ENCODE measurements at places on chromosomes 2 and 18.

GRCh38 chr2:46914578-46915230 lies 902 bp downstream of the MCFD2 start:
- DNase-seq: peak; percentile 56

- DNase-seq: no peak
Measured at GRCh38 chr18:6221602-6222014, 193.1 kb downstream of the L3MBTL4 start.

- DNase-seq: no peak
Measured at GRCh38 chr2:74843899-74844298, 10.0 kb downstream of the HK2 start.

- DNase-seq: no peak
Measured at GRCh38 chr18:78679613-78680260, 299.9 kb upstream of the SALL3 start.

DNA sequence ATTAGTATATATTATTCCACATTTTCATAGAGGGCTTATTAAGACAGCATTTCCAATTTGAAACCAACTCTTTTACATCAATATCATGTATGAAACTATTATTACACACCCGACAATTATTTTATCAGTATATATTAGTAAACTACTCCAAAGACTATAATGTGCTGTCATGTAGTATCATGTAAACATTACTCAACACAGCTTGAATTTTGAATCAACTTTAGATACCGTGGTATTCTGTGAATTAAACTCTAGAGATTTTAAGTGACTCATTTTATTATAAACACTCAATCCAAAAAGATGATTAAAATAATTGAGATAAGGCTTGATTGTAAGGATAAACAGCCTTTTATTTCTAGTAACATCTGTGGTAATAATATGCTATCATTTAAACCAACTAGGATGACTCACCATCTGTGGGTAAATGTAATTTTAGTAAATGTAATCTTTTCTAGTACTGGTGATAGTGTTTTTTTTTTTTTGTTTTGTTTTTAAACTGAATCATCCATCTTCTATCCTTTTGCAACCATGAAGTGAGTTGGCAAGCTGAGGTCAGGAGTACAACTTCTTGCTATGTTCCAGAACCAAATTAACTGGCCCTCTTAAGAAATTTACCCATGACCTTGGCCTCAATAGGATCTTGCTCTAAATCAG lies 144.3 kb upstream of the SMAD7 start:
- no peak for DNase-seq

DNA sequence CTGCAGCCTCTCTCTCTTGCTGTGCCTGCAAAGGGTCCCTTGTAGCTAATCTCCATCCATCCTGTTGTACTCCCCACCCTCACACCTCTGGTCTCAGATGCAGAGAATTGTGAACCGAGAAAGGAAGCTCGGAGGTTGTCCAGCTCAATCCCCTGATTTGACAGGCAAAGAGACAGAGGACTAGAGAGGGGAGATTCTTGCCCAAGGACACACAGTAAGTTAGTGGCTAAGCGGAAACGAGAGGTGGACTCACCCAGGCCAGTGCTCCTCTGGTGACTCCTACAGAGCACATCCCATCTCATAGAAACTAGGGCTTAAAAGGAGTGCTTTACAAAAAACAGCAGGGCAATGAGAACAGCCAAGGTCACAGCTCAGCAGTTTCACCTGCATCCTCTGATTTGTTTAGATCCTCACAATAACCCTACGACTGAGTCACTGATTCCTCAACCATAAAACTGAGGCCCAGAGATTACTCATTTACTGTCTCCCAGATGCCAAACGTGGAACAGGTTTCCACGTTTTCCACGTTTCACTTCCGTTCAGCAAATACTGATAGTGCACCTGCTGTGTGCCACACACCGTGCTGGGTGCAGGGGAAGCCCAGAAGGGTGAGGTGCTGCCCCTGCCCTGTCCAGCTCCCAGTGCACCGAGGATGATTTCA lies 22.1 kb downstream of the EHD3 start:
- no peak for DNase-seq

DNA sequence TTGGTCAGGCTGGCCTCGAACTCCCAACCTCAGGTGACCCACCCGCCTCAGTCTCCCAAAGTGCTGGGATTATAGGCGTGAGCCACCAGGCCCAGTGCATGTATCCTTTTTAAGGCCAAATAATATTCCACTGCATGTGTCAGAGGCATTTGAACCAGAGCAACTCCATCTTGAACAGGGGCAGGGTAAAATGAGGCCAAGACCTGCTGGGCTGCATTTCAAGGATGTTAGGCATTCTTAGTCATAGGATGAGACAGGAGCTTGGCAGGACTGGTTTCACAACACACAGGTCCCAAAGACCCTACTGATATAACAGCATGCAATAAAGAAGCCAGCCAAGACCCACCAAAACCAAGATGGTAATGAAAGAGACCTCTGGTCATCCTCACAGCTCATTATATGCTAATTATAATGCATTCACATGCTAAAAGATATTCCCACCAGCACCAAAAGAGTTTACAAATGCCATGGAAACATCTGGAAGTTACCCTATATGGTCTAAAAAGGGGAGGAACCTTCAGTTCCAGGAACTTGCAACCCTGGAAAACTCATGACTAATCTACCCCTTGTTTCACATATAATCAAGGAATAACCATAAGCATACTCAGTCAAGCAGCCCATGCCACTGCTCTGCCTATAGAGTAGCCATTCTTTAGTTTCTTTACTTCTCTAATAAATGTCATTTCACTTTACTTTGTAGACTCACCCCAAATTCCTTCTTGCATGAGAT lies 204.6 kb downstream of the RAB3GAP1 start:
- DNase-seq: no peak

GRCh38 chr2:119772767-119773166 lies 13.0 kb downstream of the PTPN4 start:
- DNase-seq: no peak

- no peak for DNase-seq
Measured at GRCh38 chr2:19652811-19653210, 249.0 kb downstream of the TTC32 start.

DNA sequence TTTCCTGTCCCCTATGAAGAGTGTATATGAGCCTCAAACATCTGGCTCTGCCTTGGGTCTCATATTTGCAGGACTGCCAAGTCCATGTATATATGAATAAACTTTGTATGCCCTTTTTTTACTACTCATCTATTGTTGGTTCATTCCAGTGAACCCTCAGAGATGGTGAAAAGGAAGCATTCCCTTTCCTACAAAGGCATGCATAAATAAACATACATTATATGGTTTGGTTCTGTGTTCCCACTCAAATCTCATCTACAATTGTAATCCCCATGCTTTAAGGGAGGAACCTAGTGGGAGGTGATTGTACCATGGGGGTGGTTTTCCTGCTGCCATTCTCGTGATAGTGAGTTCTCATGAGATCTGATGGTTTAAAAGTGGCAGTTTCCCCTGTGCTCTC lies 534.2 kb downstream of the SPAG16 start:
- DNase-seq: no peak

DNA sequence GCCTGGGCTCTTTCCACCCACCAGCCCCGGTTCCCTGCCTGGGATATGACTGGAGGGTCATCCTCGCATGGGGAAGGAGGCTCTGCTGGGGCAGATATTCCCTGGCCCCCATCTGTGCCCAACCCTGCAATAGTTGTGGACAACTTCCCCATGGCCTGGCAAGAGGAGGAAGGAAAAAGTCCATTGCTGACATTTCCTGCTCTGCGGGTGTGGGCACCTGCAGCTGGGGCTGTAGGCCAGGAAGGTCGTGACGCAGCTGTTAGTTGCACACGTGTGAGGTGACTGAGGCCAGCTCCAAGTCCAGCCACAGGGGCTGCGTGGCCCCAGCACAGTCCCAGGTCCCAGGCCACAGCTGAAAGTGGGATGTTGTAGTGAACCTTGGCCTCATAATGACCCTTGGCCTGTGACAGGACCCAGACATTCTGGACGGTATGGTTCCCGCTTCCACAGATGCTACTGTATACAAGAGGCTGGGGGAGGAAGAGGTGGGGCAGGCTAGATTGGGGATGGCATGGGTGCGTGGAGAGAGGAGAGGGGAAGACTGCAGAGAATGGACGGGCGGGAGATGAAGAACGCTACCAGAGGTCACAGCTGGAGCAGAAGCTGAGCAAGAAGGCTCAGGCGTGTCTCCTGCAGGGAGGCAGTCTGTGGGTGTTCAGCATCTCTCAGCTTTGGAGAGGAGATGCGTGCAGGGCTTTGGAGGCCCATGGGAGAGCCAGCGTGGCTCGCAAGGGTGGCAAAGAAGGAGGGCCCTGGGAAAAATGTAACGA lies 22.1 kb downstream of the OTOF start:
- DNase-seq: no peak

GRCh38 chr2:59233920-59234319 lies 992.8 kb upstream of the FANCL start:
- DNase-seq: no peak

GRCh38 chr2:129301431-129301913 lies 678.0 kb upstream of the RAB6C start:
- DNase-seq: no peak

DNA sequence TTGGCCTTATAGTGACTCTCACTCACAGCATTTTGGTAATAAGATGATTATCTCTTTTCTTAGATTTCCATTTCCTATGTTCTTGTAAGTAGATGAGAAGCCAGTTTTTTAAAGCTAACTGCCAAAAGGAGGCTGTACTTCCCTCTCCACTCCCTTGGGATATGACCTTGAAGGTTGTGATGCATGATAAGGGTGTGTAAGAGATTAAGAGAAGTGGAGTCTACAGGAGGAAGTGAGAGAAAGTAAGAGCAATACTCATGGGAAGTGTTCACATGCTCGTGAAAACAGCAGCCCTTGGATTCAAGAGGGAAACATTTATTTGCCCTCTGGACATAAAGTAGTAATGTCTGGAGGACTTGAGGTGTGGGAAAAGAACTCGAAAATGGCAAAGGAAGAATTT lies 171.5 kb downstream of the EVA1A start:
- DNase-seq: no peak

DNA sequence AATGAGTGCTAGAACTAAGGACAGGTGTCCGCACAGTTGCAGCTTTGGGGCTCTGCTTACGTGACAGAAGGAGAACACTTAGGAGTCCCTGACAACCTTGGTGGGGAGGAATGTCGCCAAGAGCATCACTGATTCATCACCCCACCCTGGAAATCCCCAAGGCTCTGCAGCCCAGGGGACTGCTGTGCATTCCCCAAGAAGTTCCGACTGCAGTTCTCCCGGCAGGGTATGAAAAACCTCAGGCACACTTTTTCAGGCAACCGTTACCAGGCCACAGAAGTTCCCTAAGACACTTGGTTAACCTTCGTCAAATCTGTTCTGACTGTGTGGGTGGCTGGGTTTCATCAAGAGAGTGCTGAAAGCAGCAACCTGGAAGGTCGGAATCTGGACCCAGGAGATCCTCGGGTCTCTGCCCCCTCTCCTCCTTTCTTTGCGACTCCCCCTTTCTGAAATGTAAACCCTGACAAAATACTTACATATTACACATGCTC lies 192.1 kb upstream of the CXCR4 start:
- no peak for DNase-seq

GRCh38 chr2:206573793-206574192 lies 68.5 kb upstream of the FAM237A start:
- no peak for DNase-seq

DNA sequence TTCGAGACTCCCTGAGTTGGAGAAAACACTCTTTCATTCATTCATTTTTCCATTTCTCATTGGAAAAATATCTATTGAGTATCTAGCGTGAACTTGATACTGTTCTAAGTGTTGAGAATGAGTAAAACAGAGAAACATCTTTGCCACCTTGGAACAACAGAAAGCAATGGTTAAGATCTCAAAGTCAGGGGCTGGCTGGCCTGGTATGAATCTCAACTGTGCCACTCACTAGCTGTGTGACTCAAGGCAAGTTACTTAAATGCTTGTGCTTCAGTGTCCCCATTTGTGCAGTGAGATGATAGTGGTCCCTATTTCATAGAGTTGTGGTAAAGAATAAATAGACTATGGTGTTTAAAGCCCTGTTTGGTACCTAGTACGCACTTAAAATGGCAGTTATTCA lies 415.2 kb downstream of the NBAS start:
- DNase-seq: no peak

GRCh38 chr2:4445821-4446220 lies 742.4 kb downstream of the DCDC2C start:
- no peak for DNase-seq

GRCh38 chr2:43266711-43267111 lies 40.3 kb upstream of the ZFP36L2 start:
- DNase-seq: no peak

DNA sequence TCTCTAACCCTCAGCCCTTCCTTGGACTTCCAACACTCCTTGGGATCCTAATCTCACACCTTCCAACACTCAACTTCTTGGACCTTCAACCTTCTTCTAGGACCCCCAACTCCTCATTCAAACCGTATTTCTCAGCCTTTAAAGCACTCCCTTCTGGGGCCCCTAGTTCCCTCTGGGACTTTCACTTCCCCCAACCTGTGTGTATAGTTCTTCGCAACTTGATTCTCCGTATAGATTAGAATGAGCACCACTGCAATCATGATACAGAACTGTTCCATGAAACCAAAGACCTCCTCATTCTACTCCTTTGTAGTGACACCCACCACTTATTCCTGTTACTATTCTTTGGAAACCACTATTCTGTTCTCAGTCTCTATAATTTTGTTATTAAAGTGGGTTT lies 62.0 kb upstream of the NFU1 start:
- DNase-seq: no peak

DNA sequence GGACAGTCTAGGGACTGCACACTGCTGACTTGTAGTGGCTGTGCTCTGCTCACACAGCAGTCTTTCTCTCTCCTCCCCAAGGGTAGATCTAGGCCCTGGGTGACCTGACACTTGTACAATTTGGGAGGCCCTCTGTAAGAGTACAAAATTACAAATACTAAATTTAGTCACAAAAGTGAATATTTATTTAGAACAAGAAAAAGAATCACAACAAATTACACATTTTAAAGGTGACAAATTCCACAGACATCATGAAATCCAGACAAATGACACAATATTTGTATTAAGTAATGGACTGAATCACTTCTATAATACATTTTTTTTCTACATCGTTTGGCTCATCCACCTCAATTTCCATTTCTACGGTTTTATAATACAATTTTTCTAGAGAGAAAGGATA lies 496.4 kb downstream of the TXNL1 start:
- no peak for DNase-seq

GRCh38 chr2:206423147-206423546 lies 20.2 kb upstream of the ADAM23 start:
- DNase-seq: peak; percentile 9

GRCh38 chr2:191031256-191031655 lies 17.3 kb upstream of the STAT1 start:
- no peak for DNase-seq

GRCh38 chr18:33113416-33113815 lies 327.1 kb downstream of the CCDC178 start:
- DNase-seq: no peak

DNA sequence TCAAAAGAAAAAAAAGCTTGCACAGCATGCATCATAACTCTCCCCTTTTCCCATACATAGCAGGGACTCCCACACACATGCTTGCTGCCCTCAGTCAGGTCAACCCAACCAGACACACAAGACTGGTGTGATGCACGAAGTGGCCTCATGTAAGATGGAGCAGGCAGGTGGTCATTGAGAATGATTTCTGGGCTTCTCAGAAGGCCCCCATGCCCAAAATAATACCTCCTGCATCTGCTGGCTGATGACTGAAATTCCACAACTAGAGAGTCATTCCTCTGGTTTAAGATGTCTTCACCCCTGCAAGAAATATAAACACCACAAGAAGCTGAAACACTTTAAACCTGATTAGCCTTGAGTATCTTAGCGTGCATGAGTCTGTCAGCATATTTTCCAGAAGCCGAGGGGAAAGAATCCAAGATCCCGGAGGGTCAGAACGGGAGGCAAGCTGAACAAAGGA lies 131.1 kb downstream of the AFF3 start:
- no peak for DNase-seq

- DNase-seq: no peak
Measured at GRCh38 chr2:70003093-70003830, 41.8 kb upstream of the ASPRV1 start.
